Esophagus muscularis mucosa (tissue), 4 donors: ENCODE measurements at places on chromosomes 3 and 15. TPM values are rescaled to one million over a fixed set of nuclear protein-coding genes. Genes with fewer than 3 reads are reported as not detected.

Gene VGLL3
- 23.7 TPM for total RNA-seq

Gene TIMP4
- 48.0 TPM for total RNA-seq

Gene GNAT1
- not detected for total RNA-seq

Gene CGNL1
- total RNA-seq: 9.9 TPM

Gene RIOX2
- total RNA-seq: 19.5 TPM

Gene PATL2
- total RNA-seq: 0.19 TPM

Gene NAA50
- 107 TPM for total RNA-seq

Gene UBE2E2
- 58.1 TPM for total RNA-seq

Gene HCLS1
- total RNA-seq: 71.7 TPM

Gene DNASE1L3
- total RNA-seq: 2.9 TPM

Gene THAP10
- 2.1 TPM for total RNA-seq

Gene CCR9
- total RNA-seq: not detected

Gene CRABP1
- total RNA-seq: not detected

Gene PCOLCE2
- total RNA-seq: 53.6 TPM

Gene GOLGA6A
- not detected for total RNA-seq

Gene ISL2
- total RNA-seq: 5.0 TPM

Gene CFAP92
- 0.19 TPM for total RNA-seq

Gene GOLGA8G
- 0.23 TPM for total RNA-seq

Gene ECE2
- 0.66 TPM for total RNA-seq

Gene FGF12
- total RNA-seq: 4.6 TPM

Gene GOLGA8J
- total RNA-seq: not detected

Gene PXK
- 28.8 TPM for total RNA-seq

Gene KCNAB1
- 0.83 TPM for total RNA-seq

Gene PHC3
- total RNA-seq: 83.1 TPM

Gene BUB1B
- total RNA-seq: not detected

Gene ATP13A5
- not detected for total RNA-seq

Gene GMPPB
- total RNA-seq: 16.5 TPM

Gene CPN2
- total RNA-seq: not detected

Gene FHIT
- total RNA-seq: 4.6 TPM

Gene KCNMB3
- total RNA-seq: 3.3 TPM

Gene TEX9
- total RNA-seq: 3.1 TPM

Gene NPRL2
- 15.5 TPM for total RNA-seq

Gene CADPS
- 1.0 TPM for total RNA-seq

Gene C3orf20
- total RNA-seq: 0.11 TPM

Gene CHRM5
- not detected for total RNA-seq

Gene SH2D7
- total RNA-seq: not detected

Gene HYAL1
- 15.6 TPM for total RNA-seq

Gene CP
- 8.1 TPM for total RNA-seq
